ENCODE measurements at places on chromosomes 11 and 22.

GRCh38 chr22:26800858-26801257 lies 143.5 kb downstream of the MIAT start:
- DNase-seq, result no peak

GRCh38 chr11:63767565-63768236 lies 874 bp downstream of the ZFTA start:
- no peak for DNase-seq

- DNase-seq, result no peak
Measured at GRCh38 chr11:93274851-93275250, 55.7 kb upstream of the DEUP1 start.

- DNase-seq, result no peak
Measured at GRCh38 chr11:112524798-112525197, 264.1 kb upstream of the PLET1 start.

- DNase-seq, result no peak
Measured at GRCh38 chr11:126727381-126727780, 273.2 kb downstream of the KIRREL3 start.

DNA sequence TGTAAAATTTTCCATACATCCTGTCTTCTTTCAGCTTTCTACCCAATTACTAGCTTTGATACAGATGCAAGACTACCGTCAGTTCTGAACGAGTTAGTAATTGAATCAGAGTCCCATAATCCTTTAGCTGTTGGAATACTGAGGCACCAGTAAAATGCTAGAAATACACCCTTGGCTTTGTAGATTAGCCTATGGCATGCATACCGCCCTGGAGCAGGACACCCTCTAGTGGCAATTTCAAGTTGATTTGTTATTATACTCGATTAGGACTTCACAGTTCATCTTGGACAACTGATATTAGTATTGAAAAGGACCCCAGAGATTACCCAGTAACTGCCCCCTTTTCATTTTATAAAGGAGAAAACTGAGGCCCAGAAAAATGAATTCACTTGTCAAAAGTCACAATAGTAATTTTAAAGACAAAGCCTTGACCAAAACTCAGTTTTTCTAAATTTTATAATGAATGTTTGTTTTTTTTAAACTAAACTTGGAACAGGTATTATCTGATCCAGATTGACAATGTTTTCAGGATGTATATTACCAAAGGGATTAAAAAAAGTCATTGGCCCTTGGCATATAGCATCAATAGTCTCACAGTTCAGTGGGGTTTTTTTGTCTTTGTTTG lies 72.6 kb downstream of the HIPK3 start:
- peak; percentile 5 for DNase-seq

DNA sequence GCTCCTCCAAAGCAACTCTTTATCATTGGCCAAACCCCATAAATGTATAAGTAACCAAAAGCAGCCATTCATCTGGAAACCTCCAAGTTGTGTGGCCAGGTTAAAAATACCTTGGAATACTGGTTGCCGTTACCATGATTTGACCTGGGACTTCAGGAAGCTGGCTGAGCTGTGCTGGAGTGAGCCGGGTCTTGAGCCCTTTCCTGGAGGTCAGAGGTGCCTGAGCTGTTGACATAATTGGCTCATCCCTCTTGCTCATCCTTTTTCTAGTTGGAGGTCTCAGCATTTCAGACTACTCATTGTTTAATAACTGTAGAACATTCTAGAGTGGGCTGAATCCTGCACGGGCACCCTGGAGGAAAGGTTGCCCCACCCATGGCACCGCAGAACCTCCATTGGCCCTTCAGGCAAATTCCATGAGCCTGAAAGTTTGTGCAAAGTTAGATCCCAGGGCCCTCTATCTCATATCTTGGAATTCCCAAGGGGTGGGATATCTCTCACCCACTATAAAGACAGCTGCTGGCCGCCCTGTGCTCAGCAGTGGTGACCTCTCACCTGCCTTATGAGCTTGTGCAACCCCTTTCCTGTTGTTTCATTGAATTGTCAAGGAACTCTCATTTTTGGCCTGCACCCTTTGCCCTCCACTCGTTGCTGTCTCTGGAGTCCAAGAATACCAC lies 77.0 kb downstream of the C22orf31 start:
- no peak for DNase-seq

GRCh38 chr11:71948314-71949027 lies 19.6 kb downstream of the RNF121 start:
- DNase-seq, result no peak

DNA sequence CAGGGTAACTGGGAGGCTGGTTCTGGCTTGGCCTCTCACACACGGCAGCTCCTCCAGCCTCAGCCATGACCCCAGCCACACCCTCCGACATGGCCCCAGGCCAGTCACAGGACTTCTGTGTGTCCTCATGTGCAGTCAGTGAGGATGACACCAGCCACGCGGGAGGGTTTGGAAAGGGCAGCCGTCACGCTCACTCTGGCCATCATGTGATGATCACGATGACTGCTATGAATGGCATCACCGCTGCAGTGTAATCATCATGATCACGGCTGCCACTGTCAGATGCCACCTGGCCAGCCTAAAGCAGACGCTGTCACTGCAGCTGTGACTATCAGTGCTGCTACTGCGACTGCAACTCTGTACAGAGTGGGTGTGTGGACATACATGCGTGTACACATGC lies 640.9 kb downstream of the BRD1 start:
- no peak for DNase-seq

- DNase-seq, result no peak
Measured at GRCh38 chr22:29259253-29259899, 8.4 kb downstream of the RHBDD3 start.

DNA sequence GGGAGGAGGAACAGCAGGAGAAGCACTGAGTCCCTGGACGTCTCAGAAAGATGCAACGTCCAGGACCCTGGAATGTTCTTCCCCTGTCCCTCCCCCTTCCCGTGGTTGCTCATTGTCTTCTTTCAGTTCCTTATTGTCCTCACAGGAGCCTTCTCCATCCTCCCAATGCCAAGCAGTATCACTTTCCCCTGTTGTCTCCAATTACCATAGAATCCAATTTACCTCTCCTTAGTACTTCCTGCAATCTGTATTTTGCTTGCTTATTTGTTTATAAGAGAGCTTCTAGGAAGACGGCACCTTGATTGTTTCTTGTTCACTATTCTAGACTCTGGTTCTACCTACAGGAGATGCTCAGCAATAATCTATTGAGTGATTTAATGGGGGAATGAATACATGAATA lies 1273.7 kb downstream of the LRRC4C start:
- no peak for DNase-seq

DNA sequence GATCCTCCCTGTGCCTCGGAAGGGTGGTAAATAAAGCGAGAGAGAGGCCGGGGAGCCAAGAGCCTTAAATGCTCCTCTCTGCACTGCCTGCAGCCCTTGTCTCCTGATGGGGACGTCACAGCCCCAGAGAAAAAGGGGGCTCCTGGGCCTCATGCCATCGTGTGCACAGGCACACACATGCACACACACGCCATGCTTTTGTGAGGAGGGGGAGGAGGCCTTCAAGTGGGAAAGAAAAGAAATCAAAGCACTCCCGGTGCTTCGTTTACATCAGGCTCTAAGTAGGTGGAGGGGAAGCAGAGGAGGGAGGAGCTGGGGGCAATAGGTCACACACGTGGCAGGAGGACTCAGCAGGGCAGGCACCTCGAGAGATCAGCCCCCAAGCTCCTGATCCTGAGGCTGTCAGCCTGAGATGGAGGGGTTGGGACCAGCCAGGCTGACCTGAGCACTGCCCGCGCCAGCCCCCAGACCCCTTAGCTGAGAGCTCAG lies 68.2 kb upstream of the NECTIN1 start:
- DNase-seq, result no peak

All from activated T-cell treated with anti-CD3 and anti-CD28 coated beads for 24 hours (primary cell).